Effector memory CD4-positive, alpha-beta T cell (primary cell): ENCODE measurements at places on chromosomes 4 and X.

GRCh38 chr4:149113804-149114430 is 671.7 kb upstream of the NR3C2 start:
- no peak for DNase-seq

GRCh38 chr4:96471956-96472867 is 632.3 kb downstream of the PDHA2 start:
- no peak for DNase-seq

GRCh38 chr4:71635139-71635748 is 148.6 kb downstream of the GC start:
- DNase-seq = no peak

DNA sequence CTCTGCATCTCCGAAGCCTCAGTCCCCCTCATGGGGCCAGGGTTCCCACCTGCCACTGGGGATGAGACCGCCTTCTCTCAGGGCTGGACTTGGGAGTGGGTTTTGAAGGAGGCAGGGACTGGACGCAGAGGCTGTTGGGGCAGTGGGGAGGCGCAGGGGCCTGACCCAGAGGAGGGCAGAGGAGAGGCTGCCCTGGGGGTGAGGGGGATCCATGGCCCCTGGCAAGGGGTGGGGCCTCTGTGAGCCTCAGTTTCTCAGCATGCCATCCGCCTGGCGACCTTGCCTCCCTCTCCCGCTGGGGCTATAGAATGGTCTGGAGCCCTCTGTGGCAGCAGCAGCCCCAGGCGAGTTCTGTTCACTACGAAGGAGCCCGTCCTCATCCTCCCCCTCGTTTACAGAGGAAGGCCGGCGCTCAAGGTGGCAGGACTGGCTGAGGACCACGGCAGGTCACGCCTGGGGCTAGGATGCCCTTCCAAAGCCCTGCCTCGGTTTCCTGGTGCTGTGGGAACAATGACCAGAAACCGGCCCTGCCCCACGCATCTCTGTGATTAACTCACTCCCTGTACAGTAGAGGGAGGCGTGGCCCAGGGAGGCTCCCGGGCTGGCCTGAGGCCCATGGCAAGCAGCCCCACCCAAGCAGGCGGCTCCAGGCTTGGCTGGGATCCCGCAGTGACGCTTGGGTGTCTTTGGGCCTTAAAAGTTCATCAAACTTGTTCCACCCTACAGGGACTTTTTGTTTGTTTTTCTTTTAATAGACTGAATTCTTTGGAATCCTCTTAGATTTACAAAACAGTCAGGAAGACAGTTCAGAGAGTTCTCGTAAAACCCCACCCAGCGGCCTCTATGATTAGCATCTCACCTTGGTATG is 16.0 kb upstream of the SH3TC1 start:
- no peak for DNase-seq

- DNase-seq = no peak
Measured at GRCh38 chrX:28625223-28625622, 38.0 kb downstream of the IL1RAPL1 start.

DNA sequence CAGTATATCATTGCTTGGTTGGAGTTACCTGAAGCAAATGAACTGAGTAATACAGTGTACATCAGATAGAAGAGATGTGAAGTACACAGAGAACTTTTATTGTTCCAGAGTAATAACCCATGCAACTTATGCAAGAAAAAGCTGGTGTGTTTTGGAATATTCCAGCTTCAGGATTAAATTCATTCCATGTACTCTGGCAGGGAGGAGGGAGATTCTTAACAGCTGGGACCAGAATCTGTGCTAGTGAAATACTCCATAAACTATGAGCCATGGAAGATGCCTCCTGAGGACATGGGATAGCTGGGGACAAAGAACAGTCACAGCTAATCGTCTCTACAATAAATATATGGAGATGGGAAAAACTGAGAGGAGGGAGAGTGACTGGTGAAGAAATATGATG is 101.6 kb upstream of the OTUD4 start:
- DNase-seq = no peak

- no peak for DNase-seq
Measured at GRCh38 chr4:71186257-71186565, 152.6 kb upstream of the SLC4A4 start.

- DNase-seq = no peak
Measured at GRCh38 chrX:67787196-67787595, 243.4 kb downstream of the AR start.

DNA sequence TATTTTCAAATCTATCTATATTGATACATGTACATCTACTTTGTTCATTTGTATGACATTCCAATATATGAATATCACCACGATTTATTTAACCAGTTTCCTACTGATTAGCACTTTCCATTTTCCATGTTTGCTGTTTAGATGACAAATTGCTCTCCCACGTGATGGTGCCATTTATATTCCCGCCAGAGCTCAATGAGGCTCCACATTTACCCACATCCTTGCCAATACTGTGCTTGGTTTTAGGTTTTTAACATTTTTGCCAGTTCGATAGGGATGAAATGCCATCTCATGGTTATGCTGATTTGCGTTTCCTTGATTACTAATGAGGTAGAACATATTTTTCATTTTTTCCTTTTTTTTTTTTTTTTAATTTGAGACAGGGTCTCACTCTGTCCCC is 86.7 kb upstream of the TRIM2 start:
- DNase-seq = no peak

DNA sequence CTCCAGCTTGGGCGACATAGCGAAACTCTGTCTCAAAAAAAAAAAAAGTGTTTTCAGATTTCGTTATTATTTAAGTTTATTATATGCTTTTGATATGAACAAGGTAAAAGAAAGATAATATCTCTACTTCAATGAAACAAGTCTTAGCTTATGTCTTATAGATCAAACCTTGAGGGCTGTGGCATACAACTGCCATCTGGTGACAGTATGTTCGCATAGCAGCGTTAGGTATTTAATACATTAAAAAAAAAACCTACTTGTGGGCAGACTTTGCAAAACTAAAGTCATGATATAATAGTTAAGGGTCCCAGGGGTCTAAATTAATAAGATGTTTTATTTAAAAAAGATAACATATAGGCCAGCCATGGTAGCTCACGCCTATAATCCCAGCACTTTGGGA is 161.2 kb upstream of the AMOT start:
- DNase-seq = no peak

DNA sequence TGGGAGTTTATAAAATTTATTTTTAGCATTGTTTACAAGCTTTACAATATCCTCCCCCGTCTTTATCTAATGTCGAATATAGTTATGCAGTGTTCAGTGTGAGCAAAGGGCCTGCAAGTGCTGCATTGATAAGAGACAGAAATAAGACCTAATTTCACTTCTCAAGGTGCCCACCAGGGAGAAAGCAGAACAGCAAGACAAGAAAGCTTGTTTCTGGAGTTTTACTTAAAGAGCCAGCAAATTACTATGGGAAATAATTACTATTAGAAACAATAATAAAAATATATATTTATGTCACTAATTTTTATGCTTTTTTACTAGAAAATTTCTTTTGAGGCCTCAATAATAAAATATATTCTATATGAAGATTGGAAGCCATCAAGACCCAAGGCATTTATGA is 2677.7 kb downstream of the ARAP2 start:
- DNase-seq = no peak

DNA sequence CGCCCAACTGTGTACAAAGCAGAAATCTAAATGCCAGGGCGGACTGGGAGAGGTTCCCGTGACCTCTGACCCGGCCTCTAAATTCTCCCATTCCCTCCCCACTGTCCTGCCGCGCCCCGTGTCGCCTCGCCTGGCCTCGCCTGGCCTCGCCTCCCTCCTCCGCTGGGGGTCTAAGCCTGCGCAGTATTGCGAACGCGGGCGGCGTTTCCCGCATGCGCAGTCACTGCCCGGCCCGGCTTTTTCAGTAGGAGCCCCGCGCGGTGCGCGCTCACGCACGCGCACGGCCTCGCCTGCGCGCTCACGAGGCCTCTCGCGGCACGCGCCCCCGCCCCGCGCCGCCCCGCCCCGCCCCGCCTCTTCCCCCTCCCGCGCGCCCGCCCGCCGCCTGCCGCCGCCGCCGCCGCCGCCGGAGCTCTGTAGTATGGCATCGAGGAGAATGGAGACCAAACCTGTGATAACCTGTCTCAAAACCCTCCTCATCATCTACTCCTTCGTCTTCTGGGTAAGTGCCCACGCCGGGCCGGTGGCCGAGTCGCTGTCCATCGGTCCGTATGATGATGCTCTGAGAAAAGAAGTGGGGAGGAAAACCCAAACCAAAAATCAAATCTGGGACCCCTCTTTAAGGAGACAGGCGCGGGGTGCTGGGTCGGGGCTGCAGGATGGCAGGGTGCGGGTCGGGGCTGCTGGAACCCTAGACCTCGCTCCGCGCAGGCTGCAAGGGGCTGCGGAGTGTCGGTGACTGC is at the start of gene TSPAN7:
TSPAN7 (plus strand) TSS at position 417 of the 743 bp plus-strand sequence; CDS start at position 422, 5 bp downstream.
- peak; percentile 56 for DNase-seq

GRCh38 chr4:165133150-165133549 is 20.5 kb upstream of the TMEM192 start:
- no peak for DNase-seq

DNA sequence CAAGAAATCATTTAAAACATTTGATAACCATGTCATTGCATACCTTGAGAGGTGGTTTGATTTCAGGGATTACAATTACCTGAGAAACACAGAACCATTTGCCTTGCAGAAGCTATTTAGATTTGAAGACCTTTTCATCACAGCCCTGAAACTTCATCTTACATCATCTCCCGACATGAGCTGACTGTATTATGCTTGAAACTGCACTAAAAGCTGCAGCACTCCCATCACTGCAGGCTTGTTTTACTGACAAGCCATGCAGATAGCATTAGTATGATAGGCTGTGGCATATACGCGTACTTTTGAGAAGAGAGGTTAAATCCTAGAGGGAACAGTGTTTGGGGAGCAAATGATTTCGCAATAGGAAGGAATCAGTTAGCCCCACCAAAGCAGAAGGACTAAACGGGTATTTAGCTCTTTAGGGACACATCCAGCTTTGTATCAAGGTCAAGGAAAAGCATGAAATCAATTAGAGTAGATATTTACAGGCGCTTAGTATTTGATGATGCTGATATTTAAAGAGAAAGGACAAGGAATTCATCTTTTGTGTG is 133.2 kb upstream of the DIAPH2 start:
- DNase-seq = no peak

DNA sequence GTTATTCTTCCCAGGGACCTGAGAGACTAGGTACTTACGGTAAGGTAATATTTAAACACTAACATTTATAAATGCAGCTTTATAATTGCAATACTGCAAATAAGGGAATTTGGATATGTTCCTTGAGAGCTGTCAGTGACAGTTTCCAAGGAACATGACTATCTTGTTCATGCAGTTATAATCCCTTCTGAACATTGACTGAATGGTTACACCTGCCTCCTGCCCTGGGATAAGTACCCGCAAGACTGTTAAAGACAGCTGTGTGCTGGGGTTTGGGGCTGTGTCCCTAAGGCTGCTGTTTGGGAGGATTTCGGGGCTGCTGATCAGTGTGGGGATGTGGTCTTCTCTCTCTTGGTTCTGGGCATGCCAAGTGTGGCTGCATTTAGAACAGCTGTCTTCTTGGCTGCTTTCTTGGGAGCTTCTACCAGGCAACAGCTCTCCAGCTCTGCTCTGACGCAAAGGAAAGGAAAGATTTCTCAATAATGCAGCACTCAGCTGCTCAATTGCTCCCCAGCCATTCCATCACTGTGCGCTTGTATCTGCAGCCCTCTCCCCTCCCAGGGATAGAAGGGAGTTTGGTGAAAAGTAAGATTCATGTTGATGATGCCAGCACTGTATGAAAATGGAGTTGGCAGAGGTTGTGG is 298.8 kb upstream of the TAPT1 start:
- no peak for DNase-seq

DNA sequence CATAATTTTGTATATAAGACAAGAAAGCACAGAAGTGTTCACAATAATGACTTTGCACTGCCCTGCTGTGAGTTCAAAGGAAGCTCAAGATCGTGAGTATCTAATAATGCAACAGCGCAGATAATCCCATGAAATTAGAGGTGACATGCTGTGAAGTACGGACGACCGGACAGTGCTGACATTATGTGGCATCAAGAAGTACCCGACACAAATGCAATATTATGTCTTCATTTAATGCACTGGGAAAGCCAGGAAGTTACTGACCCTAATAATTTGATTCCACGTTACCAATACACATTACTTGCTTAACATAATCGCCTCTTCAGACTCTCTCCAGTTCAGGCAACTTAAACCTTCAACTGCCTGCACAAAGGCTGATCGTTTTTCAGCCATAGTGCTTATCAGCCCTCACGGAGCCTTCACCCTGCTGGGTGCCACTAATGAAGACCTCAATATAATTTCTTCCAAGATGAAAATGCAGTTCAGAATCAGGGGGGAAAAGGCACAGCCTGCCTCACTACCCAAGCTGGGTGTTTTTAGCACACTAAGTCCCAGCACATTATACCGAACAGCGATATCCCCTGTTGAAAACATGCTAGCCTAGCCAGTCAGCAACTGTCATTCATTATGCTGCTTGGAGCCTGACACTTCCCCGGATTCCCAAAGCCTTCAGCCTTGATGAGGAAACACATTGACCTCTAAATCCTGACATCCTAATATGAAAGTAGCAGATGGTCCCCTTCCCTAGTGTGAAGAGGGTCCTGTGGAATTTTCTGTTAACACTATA is 56.1 kb downstream of the SLC7A11 start:
- no peak for DNase-seq

DNA sequence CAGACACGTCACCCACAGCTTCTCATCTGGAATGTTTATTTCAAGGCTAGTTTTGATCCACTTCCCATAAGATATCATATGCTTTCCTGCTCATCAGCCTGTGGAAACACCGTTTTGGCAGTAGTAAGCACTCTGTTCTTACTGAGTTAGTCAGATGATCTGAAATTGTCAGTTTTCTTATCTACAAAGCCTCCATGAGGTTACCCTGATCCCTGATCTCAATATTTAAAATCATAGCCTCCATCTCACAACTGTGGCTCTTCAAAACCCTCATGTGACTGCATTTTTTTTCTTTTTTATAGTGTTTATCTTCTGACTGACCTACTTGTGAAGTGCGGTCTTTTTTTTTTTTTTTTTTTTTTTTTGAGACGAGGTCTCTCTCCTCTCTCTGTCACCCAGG is 22.7 kb downstream of the BST1 start:
- DNase-seq = no peak

- no peak for DNase-seq
Measured at GRCh38 chrX:11968991-11969390, 169.3 kb upstream of the FRMPD4 start.

- DNase-seq = no peak
Measured at GRCh38 chr4:134072137-134072536, 129.5 kb downstream of the PABPC4L start.

GRCh38 chr4:171947400-171947799 is 134.2 kb downstream of the GALNTL6 start:
- DNase-seq = no peak

DNA sequence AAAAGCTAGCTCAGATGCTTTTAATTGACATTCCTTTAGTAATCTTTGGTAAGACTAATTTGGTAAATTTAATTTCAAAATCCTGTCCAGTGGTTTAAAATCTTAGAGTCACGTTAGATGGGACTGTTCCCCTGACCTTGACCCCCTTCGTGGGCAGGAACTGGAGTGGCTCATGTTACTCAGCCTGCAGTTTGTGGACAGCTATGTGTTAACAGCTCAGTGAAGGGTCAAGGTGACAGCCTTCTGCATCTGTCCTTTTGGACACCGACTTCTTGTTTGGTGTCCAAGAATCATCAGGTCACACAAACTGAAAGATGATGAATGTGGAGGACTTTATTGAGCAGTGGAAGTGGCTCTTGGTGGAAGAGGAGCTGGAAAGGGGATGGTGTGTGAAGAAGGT is 2.9 kb downstream of the ARSF start:
- DNase-seq = no peak
